ENCODE measurements at places on chromosomes 16 and 17.

DNA sequence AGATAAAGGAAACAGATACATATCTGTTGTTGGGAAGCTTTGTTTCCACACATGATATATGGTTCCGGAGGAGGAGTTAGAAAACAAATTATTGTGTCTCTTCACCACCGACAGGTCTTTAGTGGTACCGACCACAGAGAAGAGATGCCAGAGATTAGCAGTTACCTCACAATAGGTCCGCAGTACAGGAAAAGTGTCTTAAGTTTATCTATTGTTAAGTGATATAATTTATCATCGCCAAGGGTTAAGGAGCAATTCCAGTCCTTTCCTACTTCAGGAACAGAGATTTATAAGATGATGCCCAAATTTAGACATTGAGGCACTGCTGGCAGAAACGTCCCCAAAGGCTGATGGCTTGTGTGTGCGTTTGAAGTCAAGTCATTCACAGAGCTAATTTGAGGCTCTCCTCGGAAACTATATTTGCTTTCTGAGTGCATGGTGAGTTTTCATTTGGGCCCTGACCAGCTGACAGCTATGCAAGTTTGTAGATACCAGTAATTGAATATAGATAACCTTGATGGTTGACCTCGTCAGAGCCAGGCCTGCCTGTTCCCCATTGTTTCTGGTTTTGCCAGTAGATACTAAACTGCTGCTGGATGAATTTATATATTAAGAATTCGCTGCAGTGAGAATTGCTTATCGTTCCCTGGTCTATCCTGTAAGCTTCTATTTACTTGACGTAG lies 196.4 kb upstream of the IRX3 start:
- DNase-seq: no peak

- no peak for DNase-seq
Measured at GRCh38 chr17:5011928-5012327, 14.2 kb downstream of the KIF1C start.

- DNase-seq: no peak
Measured at GRCh38 chr16:14365200-14365851, 264.7 kb downstream of the PARN start.

DNA sequence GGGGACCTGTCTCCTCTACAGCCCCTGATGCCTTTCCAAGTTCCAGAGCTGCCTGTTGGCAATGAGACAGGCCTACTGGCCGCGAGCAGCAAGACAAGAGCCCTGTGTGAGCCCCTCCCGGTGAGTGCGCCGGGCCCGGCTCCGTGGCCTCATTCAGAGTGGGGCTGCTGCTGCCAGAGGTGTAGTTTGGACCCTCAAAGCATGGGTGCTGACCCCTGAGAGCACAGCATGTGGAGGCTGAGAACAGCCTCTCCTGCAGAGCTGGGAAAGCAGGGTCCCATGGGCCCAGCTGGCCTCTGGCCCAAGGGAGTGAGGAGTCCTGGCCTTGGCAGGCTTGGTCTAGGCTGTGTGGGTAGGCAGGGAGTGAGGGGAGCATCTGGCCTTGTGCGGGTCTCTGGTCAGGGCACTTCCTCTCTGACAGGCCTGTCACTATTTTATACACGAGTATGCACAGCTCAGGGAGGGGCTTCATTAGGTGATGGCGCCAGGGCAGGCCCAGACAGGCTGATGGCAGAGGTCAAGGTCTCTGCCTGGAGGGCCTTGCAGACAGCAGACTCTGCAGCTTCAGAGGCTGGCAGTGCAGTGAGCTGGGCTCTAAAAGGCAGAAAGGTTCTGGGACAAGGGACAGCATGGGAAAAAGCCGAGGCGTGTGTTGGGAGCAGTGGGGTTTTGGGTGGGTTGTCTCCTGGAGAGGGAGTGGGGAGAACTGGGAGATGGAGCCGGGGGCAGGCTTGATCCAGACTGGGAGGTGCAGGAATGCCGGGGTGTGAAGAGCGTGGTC lies 43.4 kb downstream of the ADCY7 start:
- no peak for DNase-seq

GRCh38 chr17:76681222-76682137 lies 29.3 kb downstream of the MXRA7 start:
- peak; percentile 89 for DNase-seq

Measured in thymus (tissue), 14 donors.